ENCODE measurements at places on chromosomes 7 and 10.

- DNase-seq: no peak
Measured at GRCh38 chr7:40655426-40655825, 520.6 kb downstream of the SUGCT start.

- no peak for DNase-seq
Measured at GRCh38 chr7:146115548-146115850, 1.1 kb upstream of the CNTNAP2 start.

DNA sequence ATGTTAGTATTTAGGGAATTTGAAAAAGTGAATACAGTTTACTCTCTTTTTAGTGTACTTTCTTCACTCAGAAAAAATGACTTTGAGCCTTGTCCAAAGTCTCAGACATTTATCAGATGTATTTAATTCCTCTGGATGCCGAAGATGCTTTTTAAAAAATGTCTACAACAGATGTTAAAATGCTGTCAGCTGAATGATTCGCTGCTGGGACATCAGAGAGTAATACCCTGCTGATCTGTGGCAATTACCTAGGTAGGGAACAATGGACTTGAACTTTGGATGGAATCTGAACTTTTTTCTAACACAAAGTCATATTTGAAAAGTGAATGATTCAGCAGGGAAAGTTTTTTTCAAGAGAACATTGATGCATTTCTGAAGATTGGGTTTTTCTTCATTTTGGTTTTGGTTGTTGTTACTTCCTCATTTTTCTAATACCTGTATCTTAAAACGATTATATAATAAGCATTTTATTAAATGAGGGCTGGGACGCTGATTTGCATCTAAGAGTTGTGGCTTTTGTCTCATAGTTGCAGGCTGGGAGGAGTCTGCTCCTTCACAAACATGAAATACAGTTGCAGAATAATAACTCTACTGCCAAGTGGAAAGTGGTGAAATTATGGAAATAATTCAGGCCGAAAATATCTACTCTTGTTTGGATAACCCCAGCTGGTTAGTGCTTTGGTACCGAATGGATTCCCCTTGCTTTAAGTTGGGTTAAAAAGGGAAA is 98.0 kb downstream of the SPAG6 start:
- no peak for DNase-seq

GRCh38 chr10:72525277-72525676 is 100.6 kb downstream of the MICU1 start:
- no peak for DNase-seq

DNA sequence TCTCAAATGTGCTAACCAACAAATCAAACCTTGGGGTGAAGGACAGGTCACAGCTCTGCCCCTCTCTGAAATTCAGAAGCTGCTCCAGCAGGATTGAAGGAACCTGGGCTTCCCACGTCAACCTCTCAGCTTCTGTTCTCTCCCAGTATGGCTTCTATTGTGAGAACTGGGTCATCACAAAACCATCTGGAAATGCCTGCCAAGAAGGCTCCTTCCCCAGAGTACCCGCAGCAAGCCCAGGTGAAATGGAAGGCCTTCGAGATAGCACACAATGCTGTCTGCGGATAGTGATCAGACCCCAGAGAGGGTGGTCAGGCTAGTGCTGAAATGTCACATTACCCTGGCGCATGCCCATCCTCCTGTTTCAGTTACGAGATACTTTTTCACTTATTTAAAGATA is 16.4 kb upstream of the PROSER2 start:
- no peak for DNase-seq

GRCh38 chr7:140079121-140079536 is 16.4 kb upstream of the PARP12 start:
- peak; percentile 37 for DNase-seq

GRCh38 chr10:129919358-129919757 is 44.7 kb downstream of the EBF3 start:
- no peak for DNase-seq

DNA sequence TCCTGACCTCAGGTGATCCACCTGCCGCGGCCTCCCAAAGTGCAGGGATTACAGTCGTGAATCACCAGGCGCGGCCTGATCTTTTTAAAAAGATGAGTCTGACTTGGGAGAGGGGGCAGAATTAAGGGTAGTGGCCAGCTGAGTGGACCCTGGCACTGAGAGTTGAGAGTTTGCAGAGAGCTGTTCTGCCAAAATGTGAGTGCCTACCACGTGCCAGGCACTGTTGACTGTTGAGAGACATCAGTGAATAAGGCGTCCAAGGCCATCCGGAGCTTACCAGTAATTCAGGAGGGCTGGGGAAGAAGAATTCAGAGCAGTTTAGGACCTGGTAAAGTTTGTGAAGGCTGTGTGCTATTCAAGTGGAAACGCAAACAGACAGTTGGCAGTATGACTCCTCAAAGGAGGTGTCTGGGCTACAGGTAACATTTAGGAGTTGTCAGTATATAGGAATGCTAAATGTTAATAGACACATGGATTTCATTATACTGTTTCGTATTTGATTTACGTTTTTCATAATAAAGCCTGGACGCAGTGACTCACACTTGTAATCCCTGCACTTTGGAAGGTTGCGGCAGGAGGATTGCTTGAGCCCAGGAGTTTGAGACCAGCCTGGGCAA is 1.5 kb downstream of the NIPSNAP2 start:
- DNase-seq: no peak

- DNase-seq: no peak
Measured at GRCh38 chr7:134307320-134307719, 9.4 kb downstream of the SLC35B4 start.

DNA sequence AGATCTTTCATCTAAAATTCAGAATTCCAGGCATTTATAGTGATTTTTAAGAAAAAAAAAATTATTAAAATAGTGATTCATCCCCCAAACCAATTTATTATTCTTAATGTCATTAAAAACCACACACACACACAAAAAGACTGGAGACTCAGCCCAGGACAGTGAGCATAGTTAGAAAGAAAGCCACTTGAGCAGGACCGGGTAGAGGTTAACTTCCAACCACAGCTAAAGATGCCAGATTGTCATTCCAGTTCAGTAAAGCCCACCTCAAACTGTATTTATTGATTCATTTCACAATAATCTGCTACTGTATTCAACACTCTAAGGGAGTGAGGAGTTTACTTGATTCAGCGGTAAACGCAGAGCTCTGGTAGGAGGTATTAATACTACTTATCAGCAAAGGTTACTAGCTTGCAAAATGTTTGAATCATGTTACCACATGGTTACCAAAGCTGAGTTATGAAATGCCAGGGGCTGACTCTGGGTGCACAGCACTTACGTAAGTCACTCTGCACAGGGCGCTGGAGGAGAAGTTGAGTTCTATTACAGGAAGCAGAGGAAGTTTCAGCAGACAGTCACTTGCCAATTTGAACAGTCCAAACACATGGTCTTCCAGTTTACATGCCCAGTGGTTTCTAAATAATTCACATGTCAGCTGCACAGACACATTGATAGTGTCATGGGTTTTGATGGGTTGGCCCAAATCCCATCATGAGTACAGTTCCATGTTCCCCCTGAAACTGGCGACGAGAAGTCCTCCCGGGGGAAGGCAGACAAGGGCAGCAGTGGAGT is 64.6 kb downstream of the KLF6 start:
- peak; percentile 98 for DNase-seq

GRCh38 chr10:73818402-73818801 is 7.0 kb upstream of the NDST2 start:
- DNase-seq: no peak

GRCh38 chr7:83476511-83477050 is 172.4 kb downstream of the SEMA3E start:
- no peak for DNase-seq

- peak; percentile 66 for DNase-seq
Measured at GRCh38 chr7:66500087-66500486, 128.6 kb upstream of the KCTD7 start.

GRCh38 chr10:112282086-112282485 is 1.1 kb upstream of the TECTB start:
- no peak for DNase-seq

GRCh38 chr7:85025312-85025756 is 161.5 kb downstream of the SEMA3D start:
- no peak for DNase-seq

GRCh38 chr7:95904099-95904498 is 131.7 kb downstream of the DYNC1I1 start:
- DNase-seq: peak; percentile 74

DNA sequence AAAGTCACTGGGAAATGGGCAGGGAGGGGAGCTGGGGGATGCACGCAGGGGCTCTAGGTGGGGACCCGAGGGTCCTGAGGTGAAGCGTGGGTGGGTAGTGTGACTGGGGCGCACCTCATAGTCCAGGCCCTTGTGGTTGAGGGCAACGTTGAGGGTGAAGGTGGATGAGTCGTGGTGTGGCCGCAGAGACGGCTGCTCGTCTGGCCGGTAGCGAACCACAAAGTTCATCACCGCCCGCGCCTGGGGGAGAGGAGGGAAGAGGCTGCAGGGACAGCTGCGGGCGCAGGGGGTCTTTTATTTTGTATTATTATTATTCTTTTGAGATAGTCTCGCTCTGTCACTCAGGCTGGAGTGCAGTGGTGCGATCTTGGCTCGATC is 5.8 kb upstream of the MOGAT3 start:
- DNase-seq: no peak

DNA sequence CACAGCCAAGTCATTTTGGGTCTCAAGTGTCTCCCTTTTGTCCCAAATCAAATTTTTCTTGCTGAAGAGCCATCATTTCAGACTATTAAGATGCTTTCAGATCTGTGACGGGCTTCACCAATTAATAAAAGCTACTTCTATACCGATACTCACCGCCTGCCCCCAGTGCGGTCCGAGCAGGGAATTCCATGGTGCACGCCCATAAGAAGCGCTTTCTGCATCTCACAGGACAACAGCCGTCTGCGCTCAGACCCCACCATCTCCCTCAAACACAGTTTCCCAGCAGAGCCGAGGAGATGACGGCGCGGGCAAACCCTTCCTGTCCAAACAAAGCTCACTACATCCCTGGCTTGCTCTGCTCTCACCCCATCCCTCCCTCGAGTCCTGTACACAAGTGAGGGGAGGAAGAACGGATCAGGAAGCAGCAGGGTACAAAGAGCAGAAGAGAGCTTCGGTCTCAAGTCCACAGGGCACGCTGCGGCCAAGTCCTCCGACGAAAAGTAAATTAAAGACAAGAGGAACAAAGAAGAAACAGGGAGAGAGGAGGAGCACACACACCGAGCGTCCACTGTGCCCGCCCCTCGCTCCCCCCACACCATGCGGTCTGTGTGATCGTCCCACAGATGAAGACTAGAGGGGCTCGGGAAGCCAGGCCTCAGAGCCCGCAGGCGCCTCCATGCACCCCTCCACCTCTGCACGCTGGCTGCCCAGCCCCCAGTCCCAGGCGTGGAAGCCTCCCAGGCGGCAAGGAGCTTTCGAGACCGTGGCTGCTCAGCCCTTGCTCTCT is 121.9 kb downstream of the MAD1L1 start:
- no peak for DNase-seq

DNA sequence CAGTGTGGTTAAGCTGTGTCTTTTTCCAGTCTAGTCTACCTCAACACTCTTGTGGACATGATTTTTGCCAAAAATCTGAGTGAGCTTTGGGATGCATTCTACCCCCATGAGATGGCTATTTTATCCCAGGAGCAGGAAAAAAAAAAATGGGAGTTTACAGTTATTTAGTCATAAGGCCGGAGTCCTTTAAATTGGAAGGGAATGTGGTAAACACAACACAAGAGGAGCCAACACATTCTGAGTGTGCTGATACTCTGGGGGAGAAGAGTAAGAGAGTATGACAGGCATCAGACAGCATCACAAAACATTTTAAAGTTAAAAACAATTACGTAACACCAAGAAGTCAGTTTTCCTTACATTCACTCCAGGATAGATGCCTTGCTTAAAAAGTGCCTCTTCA is 46.1 kb downstream of the C1GALT1 start:
- DNase-seq: no peak

- peak; percentile 63 for DNase-seq
Measured at GRCh38 chr10:103448746-103449145, 3.4 kb downstream of the CALHM2 start.

GRCh38 chr10:79399223-79399831 is 46.1 kb downstream of the ZCCHC24 start:
- peak; percentile 93 for DNase-seq

- DNase-seq: no peak
Measured at GRCh38 chr7:5678295-5679047, 103.0 kb downstream of the RNF216 start.

GRCh38 chr7:30851651-30852307 is 59.9 kb upstream of the AQP1 start:
- no peak for DNase-seq

- no peak for DNase-seq
Measured at GRCh38 chr7:121879544-121879943, 6.6 kb downstream of the PTPRZ1 start.

DNA sequence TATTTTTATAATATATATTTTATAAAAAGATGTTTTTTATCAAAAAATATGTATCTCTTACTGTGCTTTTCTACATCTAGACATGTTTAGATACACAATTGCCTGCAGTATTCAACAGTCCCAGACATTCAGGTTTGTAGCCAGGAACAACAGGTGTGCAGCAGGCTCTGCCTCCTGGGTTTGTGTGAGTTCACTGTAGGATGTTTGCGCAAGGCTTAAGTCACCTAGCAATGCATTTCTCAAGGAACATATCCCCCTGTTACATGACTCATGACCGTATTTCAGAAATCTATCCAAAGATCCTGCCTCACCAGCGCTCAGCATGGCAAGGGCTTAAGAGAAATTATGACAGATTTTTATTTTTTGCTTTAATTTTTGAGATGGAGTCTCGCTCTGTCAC is 41.5 kb downstream of the PITRM1 start:
- DNase-seq: no peak

DNA sequence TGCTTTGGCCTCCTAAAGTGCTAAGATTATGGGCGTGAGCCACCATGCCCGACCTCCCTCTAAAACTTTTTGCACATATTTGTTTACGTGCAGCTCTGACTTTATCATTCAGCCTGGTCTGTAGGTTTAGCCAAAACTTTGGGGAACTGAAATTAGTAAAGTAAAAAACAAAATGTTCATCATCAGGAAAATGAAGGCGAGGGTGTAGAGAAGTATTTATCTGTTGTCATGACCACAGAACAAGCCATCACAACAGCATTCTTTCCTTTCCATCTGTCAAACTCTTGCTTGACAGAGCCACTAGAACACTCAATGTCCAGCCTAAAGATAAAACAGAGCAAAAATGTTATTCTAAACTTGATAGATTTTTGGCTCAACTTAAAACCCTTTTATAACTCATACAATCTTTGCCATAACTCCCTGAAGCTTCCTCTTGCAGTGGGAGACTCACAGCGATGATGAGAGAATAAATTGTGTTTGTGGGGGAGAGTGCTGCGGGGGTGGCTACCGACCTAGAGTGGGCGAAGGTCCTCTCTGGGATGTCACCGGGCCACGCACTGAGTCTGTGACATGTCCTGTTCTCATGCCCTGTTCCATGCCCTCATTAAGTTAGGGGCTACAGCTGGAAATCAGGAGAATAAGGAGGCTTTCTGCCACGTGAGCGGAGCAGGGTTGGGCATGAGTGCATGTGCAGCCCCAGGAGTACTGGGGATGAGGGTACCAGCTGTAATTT is 58.6 kb upstream of the MKRN1 start:
- DNase-seq: no peak
